ENCODE measurements at places on chromosomes 6 and 20. TPM values are rescaled to one million over a fixed set of nuclear protein-coding genes. Genes with fewer than 3 reads are reported as not detected.
A peak's percentile ranks its signal among the peaks of the same experiment; 100 is the strongest.

The SIRPB1 gene
- total RNA-seq: 0.72 TPM

The DSE gene
- 5.4 TPM for total RNA-seq

The RFX6 gene
- total RNA-seq: not detected

The LY6G6F gene
- total RNA-seq: not detected

The HTR1E gene
- total RNA-seq: not detected

The SRSF12 gene
- 0.28 TPM for total RNA-seq

The MOG gene
- total RNA-seq: not detected

The PCED1A gene
- 42.1 TPM for total RNA-seq

The ZNF391 gene
- total RNA-seq: 4.4 TPM

The BEND3 gene
- total RNA-seq: 9.9 TPM

The CNR1 gene
- 0.13 TPM for total RNA-seq

The NRSN1 gene
- total RNA-seq: not detected

The IMPG1 gene
- not detected for total RNA-seq

The TSPO2 gene
- not detected for total RNA-seq

The MAPK13 gene
- 2.5 TPM for total RNA-seq

The TPX2 gene
- total RNA-seq: 248 TPM

- DNase-seq: no peak
These were observed 340.0 kb upstream of the PRDM1 start for GRCh38 chr6:105746130-105746505.

DNA sequence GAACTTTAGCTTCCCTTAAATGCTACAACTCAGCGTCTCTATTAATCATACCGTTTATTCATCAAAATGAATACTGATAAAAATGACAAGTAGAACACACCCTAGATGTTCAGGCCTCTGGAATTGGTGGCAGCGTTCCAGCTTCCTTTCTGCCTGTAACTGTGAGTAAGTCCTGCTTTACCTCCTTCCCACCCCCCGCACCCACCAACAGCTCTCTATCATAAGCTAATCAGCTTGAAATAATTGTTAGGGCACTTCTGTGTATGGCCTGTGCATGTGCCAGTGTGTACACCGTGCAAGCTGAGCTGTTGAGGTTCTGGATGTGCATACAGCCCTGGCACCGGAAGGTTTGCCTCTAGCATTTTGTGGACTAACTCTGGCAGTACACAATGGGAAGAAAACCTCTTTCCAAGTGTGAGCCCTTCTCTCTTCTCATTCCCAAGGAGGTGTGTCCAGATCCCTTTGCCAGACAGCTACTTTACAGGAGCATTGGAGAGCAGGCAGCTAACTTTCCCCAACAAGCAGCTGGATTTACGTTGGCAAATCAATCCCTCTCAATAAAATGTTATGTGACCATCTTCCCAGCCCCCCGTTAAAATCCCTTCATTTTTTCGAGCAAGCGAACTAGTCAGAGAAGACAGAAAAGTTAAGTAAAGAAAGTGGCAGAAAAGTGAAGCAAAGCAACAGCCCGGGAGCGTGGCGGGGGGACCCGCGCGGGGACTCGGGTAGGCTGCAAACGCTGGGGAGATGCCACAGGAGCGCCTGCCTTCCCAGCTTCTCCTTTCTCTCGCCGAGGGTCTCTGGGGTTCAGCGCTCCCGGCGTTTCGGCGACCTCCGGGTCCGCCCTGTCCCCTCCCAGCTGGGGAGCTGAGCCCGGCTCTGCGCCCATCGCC, 803 bp upstream of the ADGRG6 start:
- DNase-seq: no peak

DNA sequence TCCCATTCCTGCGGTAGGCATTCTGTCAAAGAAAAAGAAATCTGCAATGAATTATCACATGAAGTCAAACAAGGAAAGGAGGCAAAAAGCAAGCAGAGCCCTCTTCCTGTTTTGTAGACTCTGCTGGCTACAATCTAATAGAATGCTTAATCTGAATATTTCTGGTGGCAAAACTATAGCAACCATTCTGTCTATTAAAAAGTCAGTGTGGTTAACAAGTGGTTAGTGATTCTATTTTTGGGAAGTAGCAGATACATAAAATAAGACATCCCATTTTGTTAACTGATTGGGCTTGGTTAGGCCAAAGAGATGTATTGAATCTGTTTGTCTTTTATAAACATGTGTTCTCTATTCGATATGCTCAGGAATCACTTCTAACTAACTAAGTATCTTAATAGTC, 442.3 kb downstream of the CDC5L start:
- DNase-seq: no peak

- DNase-seq: no peak
These were observed 686 bp upstream of the EGFL8 start for GRCh38 chr6:32163559-32164258.

GRCh38 chr20:36101192-36101591, 53.3 kb upstream of the EPB41L1 start:
- no peak for DNase-seq

GRCh38 chr6:158573542-158573931, 13.6 kb downstream of the TMEM181 start:
- DNase-seq: no peak

- DNase-seq: no peak
These were observed 23.5 kb upstream of the PRSS35 start for GRCh38 chr6:83488861-83489260.

- no peak for DNase-seq
These were observed 54.0 kb downstream of the GMPR start for GRCh38 chr6:16292432-16292831.

- peak; percentile 65 for DNase-seq
These were observed 67.5 kb upstream of the COL21A1 start for GRCh38 chr6:56314683-56315523.

DNA sequence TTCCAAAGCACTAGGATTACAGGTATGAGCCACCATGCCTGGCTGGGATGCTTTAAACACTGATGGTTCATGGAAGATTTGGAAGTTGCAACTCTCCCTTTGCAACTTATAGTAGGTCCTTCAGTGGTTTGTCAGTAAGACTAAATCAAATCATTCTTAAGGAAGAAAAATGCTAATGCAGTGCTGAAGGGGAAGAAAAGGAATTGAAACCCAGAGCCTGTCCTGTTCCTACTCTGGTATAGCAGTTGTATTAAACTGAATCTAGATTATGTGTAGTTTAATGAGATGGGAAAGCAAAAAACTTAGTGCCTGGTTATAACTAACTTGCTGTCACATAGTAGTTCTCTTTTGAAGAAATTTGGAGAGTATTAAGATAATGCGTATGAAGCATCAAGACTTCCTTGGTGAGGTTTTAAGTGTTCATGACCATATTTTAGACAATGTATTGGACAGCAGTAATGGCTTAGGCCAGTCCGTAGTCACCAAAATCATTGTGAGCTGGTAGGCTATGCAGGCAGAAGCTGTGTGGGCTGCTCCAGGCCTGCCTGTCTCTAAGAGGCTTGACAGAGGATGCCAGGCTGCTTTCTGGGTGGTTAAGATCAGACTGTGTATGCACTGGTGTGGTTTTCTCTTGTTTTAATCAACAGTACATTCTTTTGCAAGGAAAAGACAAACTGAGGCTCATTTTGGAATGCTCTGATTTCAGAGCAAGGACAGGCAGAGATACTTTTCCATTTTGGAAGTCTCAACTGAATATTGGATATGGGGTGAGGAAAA, 14.0 kb downstream of the PAQR8 start:
- no peak for DNase-seq

- DNase-seq: no peak
These were observed 3.6 kb downstream of the PARD6B start for GRCh38 chr20:50734730-50735679.

- DNase-seq: no peak
These were observed 52.8 kb upstream of the MPC1 start for GRCh38 chr6:166435574-166435973.

GRCh38 chr20:32636283-32636682, 37.5 kb downstream of the C20orf203 start:
- DNase-seq: no peak

DNA sequence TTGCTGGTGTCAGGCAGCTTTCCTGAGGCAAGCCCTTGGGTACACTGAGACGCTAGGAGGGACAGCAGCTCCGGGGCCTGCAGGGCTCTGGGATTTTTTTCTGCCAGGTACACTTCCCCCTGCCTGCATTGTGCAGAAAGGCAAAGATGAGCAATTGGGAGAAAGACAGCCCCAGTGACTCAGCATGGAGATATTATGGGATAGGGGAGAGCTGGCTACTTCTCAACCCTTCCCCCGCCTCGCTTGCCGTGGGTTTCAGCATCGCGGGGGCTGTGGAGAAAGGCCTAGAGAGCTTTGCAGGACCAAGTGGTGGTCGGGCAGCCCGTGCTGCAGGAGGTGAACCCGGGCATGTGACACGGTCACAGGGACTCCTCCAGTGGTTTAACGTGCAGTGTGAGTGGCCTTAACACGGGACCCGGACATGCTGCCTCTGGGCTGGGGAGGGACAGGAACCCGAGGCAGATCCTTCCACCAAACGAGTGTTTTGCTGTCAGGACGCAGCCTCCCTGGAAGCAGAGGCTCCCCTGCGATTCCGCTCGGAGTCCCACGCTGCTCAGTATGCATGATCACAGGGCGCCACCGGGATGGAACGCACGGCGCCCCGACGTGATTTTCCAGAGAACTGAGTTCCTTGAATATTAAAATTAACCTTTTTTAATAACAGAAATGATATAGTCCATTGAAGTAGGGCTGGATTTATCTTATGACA, 139.9 kb downstream of the CDH4 start:
- no peak for DNase-seq

DNA sequence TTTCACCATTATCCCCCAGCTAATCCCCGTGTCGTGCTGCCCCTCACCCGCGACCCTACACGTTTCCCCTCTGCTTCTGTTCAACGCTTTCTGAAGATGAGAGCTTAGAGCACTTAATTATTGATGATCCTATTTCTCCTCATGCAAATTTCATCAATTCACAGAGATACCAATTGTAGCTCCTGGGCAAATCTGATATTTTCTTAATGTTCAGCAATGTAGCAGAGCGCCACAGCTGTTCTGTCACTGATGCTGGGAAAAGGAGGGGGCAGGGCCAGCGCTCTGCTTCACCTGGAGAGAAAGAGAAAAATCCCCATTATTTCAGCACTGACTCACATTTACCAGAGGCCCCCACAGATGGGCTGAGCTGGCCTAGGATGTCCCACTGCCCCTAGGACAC, 121.2 kb downstream of the TTLL2 start:
- no peak for DNase-seq

DNA sequence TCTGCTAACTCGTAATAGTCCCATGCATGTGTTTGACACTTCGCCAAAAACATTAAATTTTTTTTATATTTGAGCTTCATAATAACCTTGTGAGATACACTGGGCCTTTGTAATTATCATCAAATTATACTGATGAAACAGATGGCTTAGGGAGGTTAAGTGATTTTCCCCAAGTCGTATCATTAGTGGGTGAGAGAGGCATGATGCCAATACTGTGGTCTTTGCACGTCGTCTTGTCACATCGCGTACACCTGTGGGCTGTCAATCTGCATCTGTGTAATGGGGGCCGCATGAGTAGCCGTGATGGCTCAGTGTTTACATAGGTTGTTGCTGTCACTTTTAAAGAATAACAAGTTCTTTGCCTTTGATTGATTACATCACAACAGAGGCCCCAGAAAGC, 1.7 kb downstream of the PRL start:
- DNase-seq: no peak

GRCh38 chr6:66153247-66153646, 446.2 kb upstream of the EYS start:
- no peak for DNase-seq

DNA sequence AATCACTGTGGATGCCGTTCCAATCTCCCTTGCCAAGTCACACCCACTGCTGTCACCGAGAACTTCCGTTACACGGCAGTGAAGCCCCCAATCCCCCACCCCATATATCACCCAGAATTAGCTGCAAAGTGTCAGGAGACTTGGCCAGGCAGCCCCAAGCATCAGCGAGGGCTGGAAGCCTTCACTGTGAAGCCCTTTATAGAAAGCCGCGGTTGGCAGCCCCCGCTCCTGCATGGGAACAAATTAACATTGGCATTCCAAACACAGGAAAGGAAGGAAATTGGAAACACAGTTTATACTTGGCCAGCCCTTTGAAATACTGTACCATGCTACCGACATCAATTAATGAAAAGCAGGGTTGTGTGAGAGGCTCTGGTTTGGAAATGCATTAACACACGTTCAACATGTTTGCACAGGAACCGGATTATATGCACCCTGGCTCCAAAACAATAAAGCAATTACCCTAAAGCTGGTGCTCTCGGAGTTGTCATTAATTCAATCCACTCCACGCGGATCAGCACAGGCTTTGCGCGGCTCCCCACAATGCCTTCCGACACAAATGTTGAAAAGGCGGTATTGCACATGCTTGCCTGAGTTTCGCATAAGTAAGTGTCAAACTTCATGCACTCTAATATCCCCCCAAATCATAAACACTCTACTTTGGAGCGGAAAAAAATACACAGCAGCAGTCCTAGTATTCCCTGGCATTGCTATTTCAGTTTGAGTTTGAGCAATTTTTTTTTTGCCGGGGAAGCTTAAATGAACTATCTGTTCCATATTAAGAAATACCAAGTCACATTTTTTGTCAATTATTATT, 7.1 kb downstream of the BMP7 start:
- no peak for DNase-seq

Data from Panc1 (cell line).